Muscle of back (tissue), 13 donors: ENCODE measurements at places on chromosomes 4 and X. TPM values are rescaled to one million over a fixed set of nuclear protein-coding genes. Genes with fewer than 3 reads are reported as not detected.

GRCh38 chr4:139392797-139393196 is 61.1 kb upstream of the RAB33B start:
- no peak for DNase-seq

GRCh38 chrX:18406531-18407266 is 18.7 kb upstream of the CDKL5 start:
- no peak for DNase-seq

- DNase-seq: no peak
These were observed 305.7 kb downstream of the ARHGAP24 start for GRCh38 chr4:85780664-85781063.

GRCh38 chrX:48831909-48832291 is 3.5 kb downstream of the PCSK1N start:
- DNase-seq: no peak

- DNase-seq: no peak
These were observed 19.7 kb downstream of the VSIG1 start for GRCh38 chrX:108064613-108065012.

DNA sequence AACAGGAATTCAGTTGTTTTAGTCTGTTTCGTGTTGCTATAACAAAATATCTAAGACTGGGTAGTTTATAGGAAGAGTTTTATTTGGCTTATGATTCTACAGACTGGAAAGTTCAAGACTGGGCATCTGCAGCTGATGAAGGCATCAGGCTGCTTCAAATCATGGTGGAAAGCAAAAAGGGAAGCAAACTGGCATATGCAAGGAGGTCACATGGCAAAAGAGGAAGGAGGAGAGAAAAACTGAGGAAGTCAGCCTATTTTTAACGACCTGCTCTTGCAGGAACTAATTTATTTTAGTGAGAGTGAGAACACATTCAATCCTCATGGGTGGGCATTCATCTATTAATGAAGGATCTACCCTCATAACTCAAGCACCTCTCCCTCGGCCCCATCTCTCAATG is 363.1 kb upstream of the HS3ST1 start:
- DNase-seq: no peak

- DNase-seq: no peak
These were observed 220.7 kb downstream of the HEPH start for GRCh38 chrX:66384722-66385121.

DNA sequence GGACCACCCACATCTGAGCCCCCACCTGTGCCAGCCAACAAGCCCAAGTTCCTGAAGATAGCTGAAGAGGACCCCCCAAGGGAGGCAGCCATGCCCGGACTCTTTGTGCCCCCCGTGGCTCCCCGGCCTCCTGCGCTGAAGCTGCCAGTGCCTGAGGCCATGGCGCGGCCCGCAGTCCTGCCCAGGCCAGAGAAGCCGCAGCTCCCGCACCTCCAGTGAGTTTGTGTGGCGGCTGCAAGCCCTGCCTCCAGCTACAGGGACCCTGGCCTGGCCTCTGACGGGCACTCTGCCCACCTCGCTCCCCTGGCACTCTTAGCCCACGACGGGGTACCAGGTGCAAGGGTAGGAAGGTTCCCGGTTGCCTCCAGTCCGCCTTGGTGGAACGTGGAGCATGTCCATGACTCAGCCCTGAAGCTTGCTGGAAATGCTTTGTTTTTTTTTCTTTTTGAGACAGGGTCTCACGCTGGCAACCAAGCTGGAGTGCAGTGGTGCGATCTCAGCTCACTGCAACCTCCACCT is 13.7 kb upstream of the ADD1 start:
- no peak for DNase-seq

GRCh38 chr4:25075129-25075528 is 44.4 kb upstream of the LGI2 start:
- DNase-seq: peak; percentile 14

DNA sequence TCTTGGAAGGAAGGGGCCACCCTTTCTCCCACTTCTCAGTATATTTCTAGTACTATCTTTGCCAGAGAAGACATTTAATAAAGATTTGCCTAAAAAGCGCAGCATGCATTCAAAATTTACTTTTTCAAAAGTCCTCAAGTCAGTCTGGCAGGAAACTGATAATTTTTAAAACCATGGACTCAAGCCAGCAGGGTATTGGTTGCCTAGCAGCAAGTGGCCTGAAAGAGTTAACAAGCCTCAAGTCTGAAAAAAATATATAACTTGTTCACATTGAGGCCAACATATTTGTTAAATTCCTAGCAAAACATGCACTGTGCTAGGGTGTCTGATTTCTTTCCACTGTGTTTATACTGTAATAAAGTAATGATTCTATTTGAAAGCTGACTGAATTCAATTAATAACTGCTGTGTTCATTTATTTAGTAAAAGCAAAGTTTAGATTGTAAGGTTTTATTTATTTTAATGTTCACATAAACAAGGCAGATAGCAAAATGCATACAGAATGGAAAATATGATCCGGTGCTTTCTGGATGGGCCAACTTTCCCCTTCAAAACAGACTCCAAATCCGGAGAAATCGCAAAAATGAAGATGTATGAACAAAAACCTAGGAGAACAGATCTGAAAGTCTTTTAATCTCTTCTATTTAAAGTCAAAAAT is 218.5 kb upstream of the FGF13 start:
- peak; percentile 67 for DNase-seq

GRCh38 chr4:54318904-54319303 is 89.8 kb downstream of the PDGFRA start:
- DNase-seq: peak; percentile 21

DNA sequence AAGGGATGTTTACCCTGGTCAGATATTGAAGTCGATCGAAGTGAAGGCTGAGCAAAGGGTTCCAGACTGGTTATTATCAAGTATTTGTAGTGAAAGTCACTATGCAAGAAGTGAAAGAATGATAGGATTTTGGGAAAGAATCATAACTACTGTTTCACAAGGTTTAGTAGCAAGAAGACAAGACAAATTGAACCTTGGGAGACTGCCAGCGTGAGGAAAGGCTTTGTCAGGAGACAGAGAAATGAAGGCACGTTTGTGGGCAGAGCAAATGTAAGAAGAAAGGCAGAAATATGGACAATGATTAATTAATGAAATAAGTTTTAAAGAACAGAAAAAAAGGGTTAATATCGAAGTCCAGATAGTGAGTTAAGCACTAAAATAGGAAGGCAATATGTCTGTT is 456.8 kb downstream of the TRIML1 start:
- DNase-seq: no peak

DNA sequence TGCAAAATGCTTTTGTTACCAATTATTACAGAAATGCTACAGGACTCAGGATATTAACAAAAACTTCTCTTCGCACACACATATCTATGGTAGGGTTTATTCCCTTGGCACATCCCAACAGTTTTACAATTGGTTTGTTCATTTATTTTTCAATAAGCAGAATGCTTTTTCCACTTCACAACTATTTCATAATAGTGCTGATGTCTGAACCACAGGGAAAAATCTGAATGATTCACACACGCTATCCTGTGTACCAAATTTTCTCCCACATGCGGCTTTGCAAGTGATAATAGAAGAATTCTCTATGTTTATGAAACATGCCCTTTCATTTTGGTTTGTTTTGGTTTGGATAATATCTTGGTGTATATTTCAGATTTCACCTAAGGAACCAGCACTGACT is 725.7 kb upstream of the TENM3 start:
- no peak for DNase-seq

DNA sequence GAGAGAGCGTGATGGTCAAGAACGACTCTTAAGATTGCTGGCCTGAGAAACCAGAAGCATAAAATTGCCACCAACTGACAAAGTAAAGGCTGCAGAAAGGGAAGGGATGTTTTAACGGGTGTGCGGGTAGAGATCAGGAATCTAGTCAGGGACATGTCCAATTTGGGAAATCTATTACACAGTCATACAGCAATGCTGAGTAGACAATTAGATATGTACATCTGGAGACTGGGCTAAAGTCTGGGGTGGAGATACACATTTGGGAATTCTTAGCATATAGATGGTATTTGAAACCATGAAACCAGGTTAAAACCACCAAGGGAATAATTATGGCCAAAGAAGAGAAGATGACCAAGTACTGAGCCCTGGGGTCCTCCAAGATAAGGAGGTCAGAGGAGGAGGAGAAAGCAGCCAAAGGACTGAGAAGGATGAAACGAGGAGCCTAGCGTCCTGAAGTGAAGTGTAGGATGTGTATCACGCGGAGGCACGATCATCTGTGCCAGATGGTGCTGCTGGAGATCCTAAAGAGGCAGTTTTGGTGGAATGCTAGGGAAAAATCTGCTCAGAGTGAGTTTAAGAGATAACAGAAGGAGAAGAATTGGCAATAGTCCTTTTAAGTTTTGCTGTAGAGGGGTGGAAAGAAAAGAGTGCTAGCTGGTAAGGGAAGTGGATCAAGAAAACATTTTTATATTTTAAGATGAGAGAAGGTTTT is 36.5 kb downstream of the SEC24D start:
- no peak for DNase-seq

- DNase-seq: peak; percentile 2
These were observed 293.2 kb upstream of the LCORL start for GRCh38 chr4:18314731-18315130.

- DNase-seq: no peak
These were observed 30.1 kb downstream of the ANKRD50 start for GRCh38 chr4:124682384-124682783.

- DNase-seq: no peak
These were observed 3.0 kb upstream of the NPY1R start for GRCh38 chr4:163335384-163335783.

DNA sequence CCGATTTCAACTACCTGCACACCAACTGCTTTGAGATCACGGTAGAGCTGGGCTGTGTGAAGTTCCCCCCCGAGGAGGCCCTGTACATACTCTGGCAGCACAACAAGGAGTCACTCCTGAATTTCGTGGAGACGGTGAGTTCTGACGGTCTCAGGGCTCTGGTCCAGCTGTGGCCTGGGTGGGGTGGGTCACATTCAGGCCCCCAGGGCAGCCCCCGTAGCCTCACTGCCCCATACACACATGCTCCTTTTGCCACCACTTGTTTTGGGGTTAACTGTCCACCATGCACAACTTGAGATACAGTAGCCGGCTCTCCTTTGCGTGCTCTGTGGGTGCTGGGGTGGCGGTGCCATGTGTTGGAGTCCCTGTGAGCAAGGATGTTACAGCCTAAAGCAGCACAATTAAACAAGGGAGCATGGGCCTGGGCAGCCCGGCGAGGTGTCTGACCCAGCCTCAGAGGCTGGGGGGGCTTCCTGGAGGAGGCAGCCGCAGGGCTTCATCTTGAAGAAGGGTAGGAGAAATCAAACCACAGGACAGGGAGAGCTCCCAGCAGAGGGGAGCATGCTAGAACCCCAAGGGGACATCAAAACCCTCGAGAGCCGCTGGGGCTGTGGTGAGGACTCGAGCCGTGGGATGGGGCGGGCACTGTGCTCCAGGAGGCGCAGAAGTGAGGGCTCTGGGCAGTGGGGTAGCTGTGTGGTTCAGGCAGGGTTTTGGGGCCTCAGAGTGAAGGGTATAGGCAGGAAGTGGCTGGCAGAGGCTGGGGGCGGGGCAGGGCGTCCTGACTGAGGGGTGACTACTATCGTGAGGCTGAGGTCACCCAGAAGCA is 22.0 kb downstream of the CPZ start:
- DNase-seq: no peak

Gene PLK4
- polyA plus RNA-seq: 10.2 TPM

Gene MBTPS2
- polyA plus RNA-seq: 21.2 TPM

Gene NUP62CL
- polyA plus RNA-seq: 0.81 TPM

Gene KLHL5
- polyA plus RNA-seq: 17.0 TPM

Gene APLN
- polyA plus RNA-seq: 13.7 TPM

Gene IL2RG
- 1.9 TPM for polyA plus RNA-seq
